ENCODE measurements at places on chromosomes 4 and X.

GRCh38 chrX:82218361-82218760 lies 1016.5 kb downstream of the SH3BGRL start:
- no peak for DNase-seq

DNA sequence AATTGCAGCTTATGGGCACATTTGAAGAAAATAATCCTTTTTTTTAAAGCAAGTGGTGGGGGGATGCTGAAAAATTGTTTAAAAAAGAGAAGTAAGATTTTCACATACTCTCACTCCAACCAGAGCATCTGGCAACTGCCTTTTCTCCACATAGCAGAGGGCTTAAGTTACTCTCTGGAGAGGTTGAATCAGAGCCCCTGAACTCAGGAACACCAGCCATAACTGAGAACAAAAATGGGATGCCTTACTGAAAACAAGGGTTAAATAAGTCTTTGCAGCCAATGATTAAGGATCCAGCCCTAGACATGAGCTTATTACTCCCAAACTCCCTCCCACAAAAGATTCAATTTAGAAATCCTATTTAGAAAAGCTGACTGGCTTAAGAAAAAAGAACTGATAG lies 27.5 kb downstream of the CASK start:
- no peak for DNase-seq

- DNase-seq: no peak
Observed at GRCh38 chr4:6957994-6958393, 48.4 kb downstream of the TBC1D14 start.

DNA sequence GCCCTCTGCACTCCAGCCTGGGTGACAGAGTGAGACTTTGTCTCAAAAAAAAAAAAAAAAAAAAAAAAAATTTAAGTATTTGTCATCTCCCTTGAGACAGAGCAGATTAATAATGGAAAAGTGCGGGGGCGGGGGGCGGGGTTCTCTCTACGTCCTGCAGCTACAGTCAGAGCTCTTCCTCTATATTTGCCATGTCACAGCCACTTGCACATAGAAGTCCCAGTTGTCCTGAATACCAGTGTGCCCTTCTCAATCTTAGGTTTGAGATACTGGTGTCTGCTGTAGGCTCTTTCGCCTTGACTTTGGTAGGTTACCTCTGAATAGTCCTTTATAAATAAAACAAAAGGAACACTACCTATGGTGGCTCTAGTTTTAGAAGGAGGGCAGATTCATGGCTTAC lies 237.8 kb upstream of the PGRMC2 start:
- no peak for DNase-seq

DNA sequence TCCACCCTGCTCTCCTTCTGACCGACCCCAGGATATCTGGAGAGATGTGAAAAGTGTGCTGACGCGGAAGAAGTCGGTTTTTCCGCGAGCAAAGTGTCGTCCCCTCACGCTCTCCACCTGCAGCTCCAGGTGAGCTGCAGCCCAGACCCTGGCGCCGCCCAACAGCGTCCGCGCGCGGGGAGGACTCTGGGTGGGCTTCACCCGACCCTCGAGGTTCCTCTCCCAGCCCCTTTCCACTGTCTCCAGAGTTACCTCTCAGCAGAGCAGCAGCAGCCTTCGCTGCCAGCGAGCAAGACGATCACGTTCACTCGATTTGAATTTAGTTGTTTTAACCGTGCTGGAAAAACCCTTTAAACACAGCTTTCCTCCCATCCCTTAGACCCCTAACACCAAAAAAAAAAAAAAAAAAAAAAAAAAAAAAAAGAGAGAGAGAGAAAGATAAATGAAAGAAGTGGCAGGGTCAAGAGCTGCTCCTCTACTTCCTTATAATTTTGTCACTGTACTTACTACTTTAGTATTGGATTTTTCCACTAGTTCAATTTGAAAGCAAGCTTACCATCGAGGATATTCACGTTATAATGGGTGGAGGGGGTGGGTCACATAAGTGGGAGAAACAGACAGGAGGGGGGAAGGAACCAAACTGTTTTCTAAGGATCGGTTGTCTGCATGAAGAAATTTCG lies 758 bp upstream of the NR3C2 start:
- no peak for DNase-seq

DNA sequence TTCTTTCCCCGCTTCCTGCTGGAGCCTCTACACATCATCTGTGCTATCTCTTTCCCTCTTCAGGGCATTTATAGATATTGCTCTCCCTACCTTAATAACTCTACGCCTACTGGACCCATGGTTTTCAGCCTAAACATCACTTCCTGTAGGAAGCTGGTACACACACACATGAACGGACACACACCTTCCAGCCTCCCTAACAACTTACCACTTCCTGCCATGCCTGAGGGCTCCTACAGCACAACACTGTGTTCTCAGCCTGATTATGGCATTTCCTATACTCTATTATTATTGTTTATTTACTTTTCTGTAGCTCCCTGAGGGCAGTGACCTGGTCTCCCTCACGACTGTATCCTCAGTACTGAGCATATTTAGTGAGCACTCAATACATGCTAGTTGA lies 163.6 kb upstream of the MAP3K15 start:
- DNase-seq: no peak

- DNase-seq: no peak
Observed at GRCh38 chrX:21989384-21989783, 42.7 kb upstream of the PHEX start.

- DNase-seq: no peak
Observed at GRCh38 chr4:76979236-76979635, 29.7 kb downstream of the SEPTIN11 start.

GRCh38 chr4:111960241-111960667 lies 185.0 kb upstream of the FAM241A start:
- no peak for DNase-seq

DNA sequence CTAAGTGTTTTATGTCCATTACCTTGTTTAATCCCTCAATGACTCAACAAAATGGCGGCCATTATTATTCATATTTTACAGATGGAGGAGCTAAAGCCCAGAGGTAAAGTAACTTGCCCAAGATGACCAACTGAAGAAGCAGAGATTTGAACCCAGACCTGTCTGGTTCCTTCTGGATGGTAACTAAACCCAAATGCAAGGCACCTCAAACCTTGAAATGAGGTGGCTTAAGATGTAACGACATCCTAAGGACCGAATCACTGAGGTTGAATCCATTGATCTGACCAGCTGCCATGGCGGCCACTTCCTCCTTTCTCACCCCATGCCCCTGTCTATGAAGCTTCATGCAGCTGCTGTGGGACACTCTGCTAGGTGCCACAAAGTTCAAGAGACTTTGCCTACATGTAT lies 932 bp downstream of the TLR10 start:
- DNase-seq: no peak

- no peak for DNase-seq
Observed at GRCh38 chr4:127957105-127957504, 7.9 kb downstream of the MFSD8 start.

Data from substantia nigra (tissue), 51 donors.